ENCODE measurements at places on chromosomes 4 and X.

- DNase-seq, result no peak
- no peaks in the 10 kb centered on the region for H3K4me1 ChIP-seq
- H3K27me3 ChIP-seq, result no peaks in the 10 kb centered on the region
- H3K4me3 ChIP-seq, result no peak overlapping the region
- no peak overlapping the region for H3K27ac ChIP-seq
- H3K36me3 ChIP-seq, result no peaks in the 10 kb centered on the region
Measured at GRCh38 chrX:108494406-108495090, 54.9 kb downstream of the COL4A5 start.

GRCh38 chrX:9352243-9352642, 112.6 kb upstream of the TBL1X start:
- DNase-seq, result peak; percentile 62
- peak overlapping the region; percentile 42 for H3K4me3 ChIP-seq
- no peaks in the 10 kb centered on the region for H3K36me3 ChIP-seq
- H3K27me3 ChIP-seq, result no peaks in the 10 kb centered on the region
- H3K4me1 ChIP-seq, result peaks cover 22% of the 10 kb centered on the region
- peak overlapping the region; percentile 59 for H3K27ac ChIP-seq

DNA sequence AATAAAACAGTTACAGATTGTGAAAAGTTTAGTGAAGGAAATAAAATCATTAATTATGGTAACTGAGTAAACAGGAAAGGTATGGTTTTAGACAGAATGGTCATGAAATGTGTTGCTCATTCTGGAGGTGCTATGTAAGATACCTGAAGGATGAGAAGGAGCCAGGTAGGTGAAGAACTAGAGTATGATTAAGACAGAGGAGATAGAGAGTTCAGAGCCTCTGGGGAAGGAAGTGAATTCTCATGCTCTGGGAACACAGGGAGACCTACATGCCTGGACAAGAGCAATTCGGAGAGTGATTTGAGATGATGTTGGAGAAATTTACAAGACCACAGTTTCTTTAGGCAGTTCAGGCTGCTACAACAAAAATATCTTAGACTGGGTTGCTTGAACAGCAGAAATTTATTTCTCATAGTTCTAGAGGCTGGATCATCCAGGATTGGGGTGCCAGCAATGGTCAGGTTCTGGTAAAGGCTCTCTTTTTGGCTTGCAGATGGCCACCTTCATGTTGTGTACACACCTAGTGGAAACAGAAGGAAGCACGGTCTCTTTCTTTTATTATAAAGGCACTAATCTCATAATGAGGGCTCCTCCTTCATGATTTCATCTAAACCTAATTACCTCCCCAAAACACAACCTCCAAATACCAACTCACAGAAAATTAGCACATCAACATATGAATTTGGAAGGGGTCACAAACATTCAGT, 1416.1 kb downstream of the PCDH7 start:
- DNase-seq, result no peak
- H3K4me3 ChIP-seq, result no peak overlapping the region
- H3K27ac ChIP-seq, result no peak overlapping the region

GRCh38 chrX:2264179-2265030, 236.4 kb downstream of the DHRSX start:
- no peak for DNase-seq
- H3K4me1 ChIP-seq, result no peaks in the 10 kb centered on the region
- no peak overlapping the region for H3K4me3 ChIP-seq
- H3K27me3 ChIP-seq, result no peaks in the 10 kb centered on the region
- no peak overlapping the region for H3K27ac ChIP-seq
- H3K36me3 ChIP-seq, result no peaks in the 10 kb centered on the region

DNA sequence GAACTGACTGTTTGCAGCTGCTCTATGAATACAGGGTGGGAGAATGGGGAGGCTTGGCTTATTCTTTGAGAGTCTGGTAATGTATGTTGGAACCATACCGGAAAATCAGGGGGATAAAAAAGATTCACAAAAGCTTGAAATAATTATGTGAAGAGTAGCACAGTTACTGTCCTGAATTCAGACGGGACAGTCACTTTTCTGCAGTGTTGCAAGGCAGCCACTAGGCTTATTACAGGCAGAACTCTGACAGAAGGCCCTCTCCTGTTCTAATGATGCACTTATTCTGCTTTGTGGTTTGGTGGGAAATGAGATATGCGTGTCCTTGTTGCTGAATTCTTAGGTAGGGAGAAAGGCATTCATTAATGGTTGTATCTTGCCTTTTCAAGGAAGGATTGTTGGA, 37.2 kb downstream of the GUCY1B1 start:
- H3K27me3 ChIP-seq, result no peaks in the 10 kb centered on the region
- peak overlapping the region; percentile 60 for H3K27ac ChIP-seq
- no peaks in the 10 kb centered on the region for H3K36me3 ChIP-seq
- DNase-seq, result peak; percentile 92

- no peak for DNase-seq
- no peaks in the 10 kb centered on the region for H3K36me3 ChIP-seq
- H3K27me3 ChIP-seq, result no peaks in the 10 kb centered on the region
- no peak overlapping the region for H3K27ac ChIP-seq
- H3K4me3 ChIP-seq, result no peak overlapping the region
- H3K4me1 ChIP-seq, result no peaks in the 10 kb centered on the region
Measured at GRCh38 chr4:68962868-68963267, 11.3 kb upstream of the UGT2A3 start.

DNA sequence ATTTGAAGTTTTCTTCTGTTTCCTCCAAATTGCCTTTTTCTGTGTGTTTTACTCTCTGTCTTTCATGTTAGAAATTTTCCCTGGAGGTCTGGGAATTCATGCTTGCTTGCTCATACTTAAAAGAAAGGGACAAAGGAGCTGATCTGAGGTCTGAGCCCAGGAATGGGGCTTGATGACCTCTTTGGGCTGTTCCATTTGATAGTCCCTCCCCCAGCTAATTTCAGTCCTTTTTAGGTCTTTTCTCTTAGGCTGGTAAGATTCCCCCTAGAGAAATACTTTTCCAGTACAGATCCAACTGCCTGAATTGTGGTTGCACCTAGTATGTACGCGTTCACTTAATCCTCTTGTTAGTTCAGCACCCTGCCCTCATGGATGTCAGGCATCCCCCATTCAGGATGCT, 5.5 kb upstream of the PIGA start:
- H3K4me1 ChIP-seq, result peaks cover 9% of the 10 kb centered on the region
- H3K27ac ChIP-seq, result no peak overlapping the region
- no peak overlapping the region for H3K4me3 ChIP-seq
- no peaks in the 10 kb centered on the region for H3K27me3 ChIP-seq

DNA sequence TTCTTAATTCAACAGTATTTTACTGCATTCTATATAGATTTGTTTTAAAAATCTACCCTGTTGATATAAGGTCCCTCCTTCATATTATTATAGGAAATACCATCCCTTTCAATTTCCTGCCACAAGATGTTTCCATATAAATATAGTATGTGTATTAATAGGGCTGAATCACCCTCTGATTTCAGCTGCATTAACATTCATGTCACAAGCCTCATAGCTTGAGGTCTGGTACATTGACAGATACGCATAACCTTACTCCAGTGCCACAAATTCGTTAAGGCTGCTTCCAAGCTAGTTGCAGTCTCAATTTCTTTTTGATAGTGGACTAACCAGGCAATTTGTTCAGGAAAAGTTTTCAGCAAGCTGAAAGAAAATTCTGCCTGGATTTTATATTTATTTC, 128.4 kb downstream of the KLHL34 start:
- no peaks in the 10 kb centered on the region for H3K4me1 ChIP-seq
- no peak overlapping the region for H3K27ac ChIP-seq
- no peaks in the 10 kb centered on the region for H3K27me3 ChIP-seq
- DNase-seq, result no peak

GRCh38 chr4:85370400-85371032, 104.4 kb upstream of the ARHGAP24 start:
- H3K4me1 ChIP-seq, result peaks cover 13% of the 10 kb centered on the region
- no peaks in the 10 kb centered on the region for H3K36me3 ChIP-seq
- no peaks in the 10 kb centered on the region for H3K27me3 ChIP-seq
- DNase-seq, result peak; percentile 85
- H3K4me3 ChIP-seq, result no peak overlapping the region
- H3K27ac ChIP-seq, result no peak overlapping the region

GRCh38 chr4:90162566-90162965, 35.4 kb downstream of the CCSER1 start:
- H3K4me3 ChIP-seq, result no peak overlapping the region
- no peaks in the 10 kb centered on the region for H3K4me1 ChIP-seq
- H3K27ac ChIP-seq, result no peak overlapping the region
- no peaks in the 10 kb centered on the region for H3K27me3 ChIP-seq
- no peaks in the 10 kb centered on the region for H3K36me3 ChIP-seq

- no peak overlapping the region for H3K27ac ChIP-seq
- peaks cover 8% of the 10 kb centered on the region for H3K36me3 ChIP-seq
- peak; percentile 65 for DNase-seq
- H3K27me3 ChIP-seq, result peaks cover 3% of the 10 kb centered on the region
Measured at GRCh38 chr4:128249787-128250668, 37.6 kb downstream of the PGRMC2 start.

DNA sequence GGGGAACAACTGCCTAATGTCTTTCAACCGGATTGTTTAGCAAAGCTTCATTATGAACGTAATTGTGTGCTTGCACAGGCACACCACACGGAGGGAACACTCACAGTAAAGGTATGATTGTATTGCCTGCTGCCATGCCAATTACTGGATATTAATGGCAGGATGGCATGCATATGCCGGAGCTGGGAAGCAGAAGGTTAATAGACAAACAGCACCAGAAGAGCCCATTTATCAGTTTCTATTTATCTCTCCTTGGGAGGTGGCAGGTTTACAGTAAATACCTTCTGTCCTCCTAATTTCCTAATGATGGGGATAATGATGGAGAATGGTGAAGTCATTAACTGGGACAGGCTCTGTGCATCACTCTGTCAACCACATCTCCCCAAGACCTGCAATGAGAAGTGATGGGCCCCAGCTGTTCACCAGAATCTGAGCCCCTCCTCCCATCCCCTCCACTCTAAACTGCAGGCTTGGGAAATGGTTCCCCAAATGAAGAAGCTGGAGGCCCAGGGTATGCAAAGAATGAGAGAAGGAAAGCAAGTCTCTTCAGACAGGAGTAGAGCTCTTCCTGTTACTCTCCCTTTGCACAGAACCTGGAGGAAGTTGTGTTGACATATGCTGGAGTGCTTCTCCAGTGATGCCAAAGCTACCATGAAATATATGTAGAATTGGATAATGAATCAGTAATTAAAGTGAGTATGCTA, 160.8 kb downstream of the NAA11 start:
- no peaks in the 10 kb centered on the region for H3K36me3 ChIP-seq
- no peaks in the 10 kb centered on the region for H3K27me3 ChIP-seq

GRCh38 chr4:129515356-129515755, 419.4 kb downstream of the C4orf33 start:
- no peak for DNase-seq
- no peak overlapping the region for H3K27ac ChIP-seq
- no peaks in the 10 kb centered on the region for H3K27me3 ChIP-seq
- no peaks in the 10 kb centered on the region for H3K36me3 ChIP-seq
- no peaks in the 10 kb centered on the region for H3K4me1 ChIP-seq
- no peak overlapping the region for H3K4me3 ChIP-seq

DNA sequence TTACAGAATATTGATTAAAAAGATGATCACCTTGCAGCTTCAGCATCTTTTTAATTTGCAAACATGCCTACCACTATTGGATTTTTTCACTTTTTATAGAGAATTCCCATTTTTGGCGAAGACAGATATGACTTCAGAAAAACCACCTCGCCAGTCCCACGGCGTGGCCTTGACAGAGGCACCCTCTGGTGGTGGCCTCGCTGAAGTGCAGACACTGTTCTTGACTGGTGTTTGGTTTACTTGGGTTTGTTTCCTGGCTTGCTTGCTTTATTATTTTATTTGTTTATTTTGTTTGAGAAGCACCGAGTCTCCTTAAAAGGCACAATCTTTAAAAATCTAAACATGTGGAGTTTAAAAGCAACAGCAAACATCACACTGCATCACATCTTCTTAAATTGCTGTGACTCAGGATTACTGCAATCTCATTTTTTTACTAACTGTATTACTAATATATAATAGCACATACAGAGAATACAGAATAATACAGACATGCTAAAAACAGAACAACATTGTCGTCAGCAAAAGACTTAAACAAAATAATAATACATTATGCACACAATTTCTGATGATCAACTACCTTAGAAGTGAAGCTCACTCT, 13.1 kb upstream of the AMTN start:
- H3K4me3 ChIP-seq, result no peak overlapping the region
- DNase-seq, result peak; percentile 74
- no peaks in the 10 kb centered on the region for H3K27me3 ChIP-seq
- no peaks in the 10 kb centered on the region for H3K36me3 ChIP-seq
- H3K4me1 ChIP-seq, result no peaks in the 10 kb centered on the region
- H3K27ac ChIP-seq, result no peak overlapping the region

GRCh38 chr4:41475402-41475801, 62.6 kb upstream of the LIMCH1 start:
- H3K36me3 ChIP-seq, result no peaks in the 10 kb centered on the region
- no peak overlapping the region for H3K27ac ChIP-seq
- no peaks in the 10 kb centered on the region for H3K27me3 ChIP-seq
- no peak for DNase-seq
- H3K4me1 ChIP-seq, result no peaks in the 10 kb centered on the region
- no peak overlapping the region for H3K4me3 ChIP-seq

- no peak for DNase-seq
- no peaks in the 10 kb centered on the region for H3K36me3 ChIP-seq
- H3K4me1 ChIP-seq, result peaks cover 3% of the 10 kb centered on the region
Measured at GRCh38 chr4:152994038-152994437, 57.9 kb downstream of the FHDC1 start.

DNA sequence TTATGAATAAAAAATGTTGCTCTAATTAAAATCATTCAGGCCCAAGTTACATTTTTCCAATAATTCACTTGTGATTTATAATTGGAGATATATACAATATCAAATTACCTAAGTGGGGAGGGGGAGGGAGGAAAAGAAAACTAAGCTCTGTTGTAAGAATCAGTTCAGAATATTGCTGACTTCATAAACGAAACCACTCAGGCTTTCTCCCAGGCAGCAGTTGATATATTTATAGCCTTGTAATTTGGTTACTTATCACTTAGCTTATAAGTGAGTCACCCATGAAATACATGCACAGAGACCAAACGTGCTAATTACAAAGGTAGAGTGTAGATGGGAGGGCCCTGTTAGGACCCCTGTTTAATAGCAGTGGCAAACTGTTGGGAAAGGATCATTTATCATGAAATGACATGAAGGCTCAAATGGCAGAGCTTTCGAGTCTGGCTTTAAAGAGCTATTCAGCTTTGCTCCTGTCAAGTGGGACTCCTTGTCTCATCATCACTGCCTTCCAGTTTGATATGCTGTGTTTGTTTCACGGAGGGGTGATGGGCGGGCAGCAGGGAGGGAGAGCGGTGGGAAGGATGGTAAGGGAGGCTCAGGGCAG, 105.6 kb upstream of the PGRMC2 start:
- no peaks in the 10 kb centered on the region for H3K36me3 ChIP-seq
- no peaks in the 10 kb centered on the region for H3K27me3 ChIP-seq
- DNase-seq, result peak; percentile 95

- peaks cover 10% of the 10 kb centered on the region for H3K36me3 ChIP-seq
- H3K4me1 ChIP-seq, result no peaks in the 10 kb centered on the region
- H3K4me3 ChIP-seq, result no peak overlapping the region
- no peak for DNase-seq
- no peaks in the 10 kb centered on the region for H3K27me3 ChIP-seq
Measured at GRCh38 chr4:185323606-185324005, 72.1 kb downstream of the LRP2BP start.

- DNase-seq, result no peak
- no peak overlapping the region for H3K27ac ChIP-seq
- no peaks in the 10 kb centered on the region for H3K36me3 ChIP-seq
- no peak overlapping the region for H3K4me3 ChIP-seq
- no peaks in the 10 kb centered on the region for H3K4me1 ChIP-seq
Measured at GRCh38 chr4:186015212-186015817, 53.6 kb upstream of the TLR3 start.
